ENCODE measurements at places on chromosomes 4 and X.

GRCh38 chr4:86855572-86855971 lies 6.4 kb upstream of the SLC10A6 start:
- DNase-seq: no peak

GRCh38 chr4:40682290-40683101 lies 52.8 kb upstream of the RBM47 start:
- DNase-seq: no peak

DNA sequence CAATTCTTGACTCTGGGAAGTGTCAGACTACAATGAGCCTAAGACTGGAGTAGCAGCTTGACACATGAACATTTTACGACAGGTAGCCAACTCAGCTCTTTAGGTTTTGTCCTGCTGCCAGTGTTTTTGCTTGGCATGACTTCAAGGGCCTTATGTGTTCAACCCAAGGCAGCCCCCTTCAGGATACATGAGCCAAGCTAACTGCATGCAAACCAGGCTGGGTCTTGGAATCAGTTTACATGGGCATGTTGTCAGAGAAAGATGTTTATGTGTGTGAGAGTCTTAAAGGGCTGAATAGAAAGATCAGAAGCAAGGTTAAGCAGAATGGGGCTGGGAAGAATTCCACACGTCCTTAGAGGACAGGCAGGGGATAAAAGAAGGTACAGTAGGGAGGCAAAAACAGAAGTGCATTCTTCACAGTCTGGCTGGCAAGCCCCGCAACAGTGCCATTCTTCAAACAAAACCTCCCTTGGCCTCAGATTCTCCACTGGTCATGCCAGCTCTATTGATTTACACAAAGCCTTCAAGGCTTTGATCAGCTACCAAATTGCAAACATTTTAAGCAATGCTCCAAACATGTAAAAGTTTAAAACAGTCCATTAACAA lies 97.3 kb downstream of the NKX6-1 start:
- DNase-seq: no peak

- DNase-seq: no peak
Measured at GRCh38 chrX:110293658-110294057, 24.2 kb downstream of the AMMECR1 start.

- DNase-seq: no peak
Measured at GRCh38 chrX:147953976-147954375, 27.2 kb upstream of the FMR1NB start.
